GM12891 (cell line): ENCODE measurements at places on chromosomes 1 and 21.

DNA sequence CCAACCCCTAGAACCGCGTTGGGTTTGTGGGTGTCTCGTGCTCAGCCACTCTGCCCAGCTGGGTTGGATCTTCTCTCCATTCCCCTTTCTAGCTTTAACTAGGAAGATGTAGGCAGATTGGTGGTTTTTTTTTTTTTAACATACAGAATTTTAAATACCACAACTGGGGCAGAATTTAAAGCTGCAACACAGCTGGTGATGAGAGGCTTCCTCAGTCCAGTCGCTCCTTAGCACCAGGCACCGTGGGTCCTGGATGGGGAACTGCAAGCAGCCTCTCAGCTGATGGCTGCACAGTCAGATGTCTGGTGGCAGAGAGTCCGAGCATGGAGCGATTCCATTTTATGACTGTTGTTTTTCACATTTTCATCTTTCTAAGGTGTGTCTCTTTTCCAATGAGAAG, 18.7 kb downstream of the TFF3 start:
- DNase-seq = no peak

DNA sequence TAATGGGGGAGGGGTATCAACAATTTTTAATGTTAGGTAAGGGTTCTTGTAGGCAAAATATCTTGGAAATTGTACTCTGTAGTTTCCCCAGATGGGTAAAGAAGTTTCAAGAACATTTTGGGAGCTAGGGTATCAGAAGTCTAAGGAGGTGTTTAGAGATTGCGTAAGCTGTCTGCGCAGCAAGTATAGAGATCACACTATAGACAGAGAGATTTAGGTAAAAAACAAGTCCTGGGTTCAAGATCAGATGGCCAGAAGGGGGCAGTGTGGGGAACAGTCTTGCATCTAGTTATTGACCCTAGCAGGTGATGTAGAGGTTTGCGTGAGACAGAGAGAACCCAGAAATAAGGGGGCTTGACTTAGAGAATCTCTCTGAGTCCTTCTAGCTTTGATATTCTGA, 80.8 kb downstream of the S1PR1 start:
- DNase-seq = no peak

DNA sequence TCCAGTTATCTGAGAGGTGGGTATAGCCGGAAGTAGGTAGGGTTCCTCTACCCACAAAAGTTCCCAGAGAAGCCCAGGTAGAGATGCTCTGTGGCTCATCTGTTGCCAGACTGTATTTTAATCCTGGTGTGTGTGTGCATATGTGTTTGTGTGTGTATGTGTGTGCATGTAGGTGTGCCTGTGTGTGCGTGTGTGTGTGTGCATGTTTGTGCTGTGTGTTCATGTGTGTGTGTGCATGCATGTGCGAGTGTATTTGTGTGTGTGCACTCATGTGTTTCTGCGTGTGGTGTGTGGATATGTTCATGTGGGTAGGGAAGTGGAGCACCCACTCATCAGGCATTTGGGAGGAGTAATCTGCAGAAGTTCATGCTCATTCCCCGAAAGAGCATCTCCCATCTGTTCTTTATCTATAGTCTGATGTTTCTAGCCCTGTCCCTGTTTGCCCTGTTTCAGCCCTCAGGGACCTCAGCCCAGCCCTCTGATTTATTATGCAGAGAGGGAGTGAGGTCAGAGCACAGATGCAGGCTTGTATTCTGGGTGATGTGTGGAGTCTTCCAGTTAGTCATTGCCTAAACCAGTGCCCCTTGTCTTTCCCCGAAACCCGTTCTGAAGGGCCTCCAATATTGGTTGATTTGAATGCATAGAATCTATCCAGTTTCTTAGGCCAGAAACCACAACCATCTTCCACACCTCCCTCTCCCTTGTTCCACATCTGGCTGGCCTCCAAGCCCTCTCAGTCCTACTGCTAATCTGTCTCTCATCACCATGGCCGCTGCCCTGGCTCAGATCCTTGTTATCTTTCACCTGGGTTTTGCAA, 69.1 kb downstream of the DISC1 start:
- no peak for DNase-seq

DNA sequence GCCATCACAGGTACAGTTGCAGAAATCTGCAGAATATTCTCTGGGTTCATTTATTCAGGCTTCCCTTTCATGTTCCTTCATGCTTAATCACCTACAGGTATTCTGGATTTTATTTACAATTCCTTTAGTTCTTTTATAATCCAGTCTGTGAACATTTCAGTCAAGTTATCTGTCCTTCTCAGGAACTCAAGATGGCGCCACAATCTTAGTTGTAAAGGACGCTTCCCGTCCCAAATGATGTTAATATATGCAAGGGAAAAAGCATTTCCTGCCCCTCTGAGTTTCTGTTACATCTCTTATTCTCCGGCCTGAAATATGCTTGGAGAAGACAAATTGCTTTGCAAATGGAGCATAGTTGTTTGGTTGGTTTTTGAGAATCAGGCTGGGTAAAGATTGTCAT, 19.3 kb downstream of the F3 start:
- DNase-seq = no peak
